ENCODE measurements at places on chromosomes 7 and 10.

DNA sequence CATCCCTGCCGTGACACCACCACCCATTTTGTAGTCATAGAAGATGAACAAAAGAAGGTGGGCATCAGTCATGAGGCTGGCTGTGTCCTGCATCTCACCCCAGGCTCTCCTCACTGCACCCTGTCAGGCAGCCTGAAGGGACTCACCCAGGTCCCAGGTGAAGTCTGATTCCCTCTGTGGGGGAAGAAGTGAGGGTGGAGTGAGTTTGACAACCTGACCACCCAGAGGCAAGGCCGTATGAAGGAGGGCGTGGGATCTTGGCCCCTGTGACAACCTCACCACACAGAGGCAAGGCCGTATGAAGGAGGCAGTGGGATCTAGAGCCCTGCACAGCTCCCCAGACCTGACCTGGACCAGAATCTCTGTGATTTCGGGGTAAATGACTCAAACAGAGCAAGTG lies 152.5 kb downstream of the DIP2C start:
- no peak for DNase-seq

DNA sequence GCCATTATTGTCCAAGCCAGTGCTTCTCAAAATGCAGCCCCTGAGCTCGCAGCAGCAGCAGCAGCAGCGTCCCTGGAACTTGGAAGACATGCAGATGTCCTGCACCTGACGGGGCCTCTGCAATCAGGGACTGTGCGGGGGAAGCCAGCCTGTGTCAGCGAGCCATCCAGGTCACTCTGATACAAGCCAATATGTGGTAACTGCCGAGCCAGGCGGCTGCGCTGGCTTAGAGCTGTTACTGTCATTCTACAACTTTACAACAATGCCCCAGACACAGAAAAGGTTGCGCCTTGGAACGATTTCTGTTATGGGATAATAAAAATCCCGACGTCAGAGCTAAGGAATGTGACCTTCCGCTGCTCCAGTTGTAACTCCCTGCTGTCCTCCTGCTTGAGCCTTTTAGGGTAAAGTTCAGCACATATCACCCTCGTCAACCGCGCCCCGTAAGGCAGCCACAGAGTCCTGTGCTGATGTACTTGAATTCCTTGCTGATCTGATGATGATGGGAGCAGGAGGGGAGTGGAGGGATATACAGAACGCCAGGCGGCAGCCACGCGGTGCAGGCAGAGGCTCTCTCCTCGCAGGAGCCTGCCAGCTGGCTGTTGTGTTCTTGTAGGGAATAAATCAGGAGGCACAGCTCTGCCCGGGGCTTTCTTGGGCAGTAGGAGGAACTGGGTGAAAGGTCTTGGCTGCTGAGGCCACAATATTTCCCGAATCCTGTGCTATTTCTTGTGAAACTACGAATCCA lies 20.0 kb upstream of the CRYGN start:
- peak; percentile 77 for DNase-seq

DNA sequence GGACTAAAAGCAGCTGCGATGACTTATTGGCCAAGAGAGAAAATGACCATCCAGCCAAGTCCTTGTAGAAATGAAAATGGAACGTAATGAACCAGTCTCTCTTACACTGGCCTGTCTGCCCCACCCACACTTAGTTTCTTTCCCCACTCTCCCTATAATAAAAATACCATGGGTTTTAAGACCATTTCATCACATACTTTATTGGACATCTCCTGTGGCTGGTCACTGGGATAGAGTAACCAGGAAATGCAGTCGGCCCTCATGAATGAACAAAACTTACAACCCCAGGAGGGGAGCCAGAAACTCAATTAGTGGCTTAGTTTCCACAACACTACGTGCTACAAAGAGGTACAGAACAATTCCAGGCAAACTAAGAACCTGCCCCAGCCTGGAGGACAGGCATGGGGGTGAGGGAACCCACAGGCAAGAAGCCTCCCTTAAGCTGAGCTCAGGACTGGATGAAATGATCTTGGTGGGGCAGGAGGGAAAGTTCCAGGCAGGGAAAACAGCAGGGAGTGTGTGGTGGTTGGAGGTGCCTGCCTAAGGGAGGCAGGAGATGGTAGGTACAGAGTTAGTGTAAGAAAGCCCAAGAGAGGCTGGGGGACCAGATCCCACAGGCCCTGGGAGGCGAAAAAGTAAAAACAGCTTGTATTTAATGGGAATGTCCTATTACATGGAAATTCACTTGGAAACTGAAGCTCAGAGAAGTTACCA lies 29.6 kb downstream of the MKI67 start:
- DNase-seq, result no peak

DNA sequence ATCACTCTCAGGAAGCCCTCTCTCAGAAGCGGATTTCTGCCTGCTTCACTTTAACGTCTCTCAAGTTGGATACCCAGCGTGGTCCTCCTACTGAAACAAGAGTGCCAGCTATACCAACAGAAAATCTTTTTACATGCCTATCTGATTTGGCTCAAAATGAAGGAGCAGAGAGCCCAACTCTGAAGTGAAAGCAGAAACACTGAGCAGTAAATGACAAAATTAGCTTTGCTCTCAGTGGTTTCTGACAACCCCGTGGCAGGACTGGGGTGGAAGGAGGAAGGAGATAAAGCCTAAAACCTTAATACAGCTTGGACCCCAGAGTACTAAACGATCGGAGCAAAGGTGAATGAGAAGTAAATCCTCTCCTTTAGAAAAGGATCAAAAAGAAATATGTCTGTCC lies 25.1 kb upstream of the GPR37 start:
- no peak for DNase-seq

- DNase-seq, result no peak
These were observed 363.4 kb downstream of the KCNMA1 start for GRCh38 chr10:77274046-77274795.

GRCh38 chr7:112421666-112422486 lies 28.4 kb upstream of the IFRD1 start:
- DNase-seq, result no peak

DNA sequence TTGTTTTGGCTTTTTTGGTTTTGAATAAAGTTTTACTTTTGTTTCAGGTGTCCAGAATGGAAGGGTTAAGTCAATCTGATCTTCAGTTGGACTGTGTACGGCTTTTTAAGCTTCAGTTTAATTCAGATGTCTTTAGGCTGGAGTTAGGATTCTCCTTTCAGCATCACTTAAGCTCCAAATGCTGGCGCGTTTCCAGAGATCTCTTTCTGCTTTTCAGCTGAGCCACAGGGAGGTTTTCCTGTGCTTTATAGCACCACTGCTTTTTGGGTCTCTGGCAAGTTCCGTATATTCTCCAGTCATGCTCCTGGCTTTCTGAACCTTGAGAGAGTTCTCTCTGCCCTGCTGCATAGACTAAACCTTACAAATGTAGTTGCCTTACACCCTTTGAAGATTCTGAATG lies 60.0 kb downstream of the VTI1A start:
- no peak for DNase-seq

GRCh38 chr10:63430091-63430998 lies 35.4 kb downstream of the JMJD1C start:
- no peak for DNase-seq

DNA sequence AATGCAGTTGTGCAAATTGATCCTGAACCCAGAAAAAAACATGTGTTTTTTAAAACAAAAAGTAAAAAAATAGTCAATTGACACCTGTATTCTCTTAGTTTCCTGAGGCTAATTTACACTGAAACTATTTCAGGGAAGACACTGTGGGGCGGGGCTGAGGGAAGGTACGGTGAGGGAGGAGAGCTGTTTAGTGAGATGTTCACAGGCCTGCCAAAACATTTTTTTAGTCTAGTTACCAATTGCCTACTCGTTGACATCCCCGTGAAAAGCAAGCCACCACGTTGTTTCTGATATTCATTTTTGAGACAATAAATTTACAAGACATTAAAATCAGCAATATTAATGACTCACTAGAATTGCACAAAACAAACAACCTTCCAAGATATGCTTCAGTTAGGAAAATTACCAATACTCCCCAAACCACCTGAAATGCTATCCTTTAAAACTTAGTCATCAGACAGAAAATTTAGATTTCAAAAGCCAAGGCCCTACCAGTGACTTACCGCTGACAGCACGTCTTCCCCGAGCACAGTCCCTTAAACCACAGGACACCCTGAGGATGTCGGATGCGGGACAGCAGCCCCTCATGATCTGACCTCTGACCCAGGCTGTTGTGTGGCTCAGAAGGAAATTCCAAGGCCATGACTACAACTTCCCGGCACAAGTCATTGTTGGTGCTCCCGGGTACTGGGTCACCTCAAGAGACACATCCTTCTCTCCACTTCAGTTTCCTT lies 279.2 kb downstream of the PRPF18 start:
- no peak for DNase-seq

DNA sequence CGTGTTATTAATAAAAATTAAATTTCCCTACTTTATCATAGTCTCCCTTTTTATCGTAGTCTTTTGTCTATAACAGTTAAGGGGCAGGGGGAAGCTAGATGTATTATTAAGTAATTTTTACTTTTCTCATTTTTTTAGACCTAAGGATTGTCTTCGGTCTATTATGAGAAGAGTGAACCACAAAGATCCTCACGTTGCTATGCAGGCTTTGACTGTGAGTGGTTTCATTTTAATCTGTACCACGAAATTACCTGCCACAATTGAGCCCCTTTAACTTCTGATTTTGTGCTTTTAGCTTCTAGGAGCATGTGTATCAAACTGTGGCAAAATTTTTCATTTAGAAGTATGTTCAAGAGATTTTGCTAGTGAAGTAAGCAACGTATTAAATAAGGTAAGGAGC lies 40.6 kb downstream of the STAM start:
- no peak for DNase-seq

- DNase-seq, result no peak
These were observed 144.6 kb downstream of the GLCCI1 start for GRCh38 chr7:8113184-8113583.
